ENCODE measurements at places on chromosomes 13 and 19. TPM values are rescaled to one million over a fixed set of nuclear protein-coding genes. Genes with fewer than 3 reads are reported as not detected.

Gene APOC1
- total RNA-seq, result 11.4 TPM

Gene TYROBP
- total RNA-seq, result not detected

Gene RGL3
- 19.0 TPM for total RNA-seq

Gene GNA15
- 1.2 TPM for total RNA-seq

Gene COMP
- total RNA-seq, result not detected

- DNase-seq, result no peak
Measured at GRCh38 chr19:33702606-33703437, 81.1 kb downstream of the CHST8 start.

DNA sequence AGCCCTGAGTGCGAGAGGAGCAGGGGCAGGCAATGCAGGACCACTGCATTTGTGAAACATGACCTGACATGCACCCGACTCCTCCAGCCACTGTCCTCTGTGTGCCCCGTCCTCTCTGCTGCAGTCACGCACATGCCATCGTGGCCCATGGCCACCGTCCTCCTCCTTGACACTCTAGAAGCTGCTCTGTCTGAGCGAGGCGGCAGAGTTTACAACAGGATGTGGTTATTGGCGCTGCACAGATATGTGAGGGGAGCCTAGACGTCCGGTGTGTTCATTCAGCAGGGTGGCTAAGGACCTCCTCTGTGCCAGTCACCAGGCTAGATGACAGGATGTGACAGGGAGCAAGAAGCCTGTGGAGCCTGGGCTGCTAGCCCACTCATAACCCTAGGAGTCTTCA is 277.8 kb downstream of the FOXO1 start:
- no peak for DNase-seq

GRCh38 chr19:20247016-20247683 is 80.1 kb downstream of the ZNF486 start:
- no peak for DNase-seq

GRCh38 chr19:48596679-48597465 is 9.7 kb upstream of the SPACA4 start:
- DNase-seq, result no peak

DNA sequence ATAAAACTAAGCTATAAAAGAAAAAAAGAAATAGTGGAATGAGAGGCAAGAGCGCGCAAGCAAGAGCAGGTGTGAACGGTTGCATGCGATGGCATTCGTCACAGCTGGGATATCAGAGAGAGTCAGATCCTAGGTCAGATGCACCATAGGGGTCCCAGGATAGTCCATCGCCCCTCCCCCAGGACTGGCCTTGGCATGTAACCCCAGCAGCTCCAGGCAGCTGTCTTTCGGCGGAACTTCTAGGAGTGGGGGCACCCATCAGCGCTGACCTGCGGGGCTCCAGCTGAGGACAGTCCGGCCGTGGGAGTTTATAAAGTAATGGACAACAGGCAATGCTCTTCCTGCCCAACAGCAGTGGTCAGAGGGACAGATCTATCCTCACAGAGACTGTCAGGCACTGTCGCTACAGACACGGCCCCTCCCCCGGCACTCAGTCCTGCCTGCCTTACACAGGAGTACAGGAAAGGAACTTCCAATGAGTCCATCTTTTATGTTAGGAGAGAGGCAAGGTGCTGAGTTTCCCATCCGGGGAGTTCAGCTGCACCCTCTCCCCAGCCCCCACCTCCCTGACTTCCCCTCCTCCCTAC is 1.4 kb downstream of the SIAH3 start:
- DNase-seq, result no peak

- no peak for DNase-seq
Measured at GRCh38 chr19:30064348-30064699, 122.3 kb downstream of the URI1 start.

DNA sequence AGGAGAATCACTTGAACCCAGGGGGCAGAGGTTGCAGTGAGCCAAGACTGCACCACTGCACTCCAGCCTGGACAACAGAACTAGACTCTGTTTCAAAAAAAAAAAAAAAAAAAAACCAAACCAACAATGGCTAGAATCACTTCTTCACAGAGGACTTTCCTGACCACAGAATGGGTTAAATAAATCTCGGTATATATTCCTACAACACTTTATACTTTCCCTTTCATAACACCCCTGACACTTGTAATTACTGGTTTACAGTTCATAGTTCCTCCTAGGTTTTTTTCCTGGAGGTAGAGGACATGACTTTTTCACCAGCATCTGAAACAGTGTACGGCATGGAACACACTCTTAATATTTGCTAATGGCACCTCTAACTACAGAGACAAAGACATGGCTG is 31.4 kb downstream of the ZDHHC20 start:
- no peak for DNase-seq
